ENCODE measurements at places on chromosomes 5 and 9. TPM values are rescaled to one million over a fixed set of nuclear protein-coding genes. Genes with fewer than 3 reads are reported as not detected.

Gene BARHL1
- total RNA-seq = not detected

Gene CARTPT
- not detected for total RNA-seq

Gene TAS2R1
- total RNA-seq = not detected

Gene CKMT2
- 18.9 TPM for total RNA-seq

GRCh38 chr5:100768221-100768620 lies 134.9 kb downstream of the ST8SIA4 start:
- no peak for DNase-seq

DNA sequence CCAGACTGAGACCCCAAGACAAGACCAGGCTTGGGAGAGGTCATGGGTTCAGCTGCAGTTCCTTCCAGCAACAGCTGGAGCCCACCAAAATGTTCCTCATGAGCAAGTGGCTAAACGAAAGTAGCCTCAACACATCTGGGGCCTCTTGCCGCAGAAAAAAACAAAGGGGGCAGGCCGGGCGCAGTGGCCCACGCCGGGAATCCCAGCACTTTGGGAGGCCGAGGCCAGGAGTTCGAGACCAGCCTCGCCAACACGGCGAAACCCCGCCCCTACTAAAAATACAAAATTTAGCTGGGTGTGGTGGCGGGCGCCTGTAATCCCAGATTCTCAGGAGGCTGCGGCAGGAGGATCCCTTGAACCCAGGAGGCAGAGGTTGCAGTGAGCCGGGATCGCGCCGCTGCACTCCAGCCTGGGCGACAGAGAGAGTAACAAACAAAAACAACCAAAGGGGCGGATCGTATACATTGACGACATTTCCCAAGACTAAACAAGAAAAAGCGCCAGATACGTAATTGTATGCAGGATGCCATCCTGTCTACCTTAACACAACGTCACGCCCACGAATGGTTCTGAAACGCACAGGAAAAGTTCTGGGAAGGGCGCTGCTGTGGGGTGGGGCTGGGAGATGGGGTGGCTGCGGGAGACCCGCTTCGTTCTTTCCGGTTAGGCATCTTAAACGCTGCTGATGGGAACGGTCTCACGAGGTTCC lies 1.7 kb downstream of the INPP5E start:
- DNase-seq = no peak

DNA sequence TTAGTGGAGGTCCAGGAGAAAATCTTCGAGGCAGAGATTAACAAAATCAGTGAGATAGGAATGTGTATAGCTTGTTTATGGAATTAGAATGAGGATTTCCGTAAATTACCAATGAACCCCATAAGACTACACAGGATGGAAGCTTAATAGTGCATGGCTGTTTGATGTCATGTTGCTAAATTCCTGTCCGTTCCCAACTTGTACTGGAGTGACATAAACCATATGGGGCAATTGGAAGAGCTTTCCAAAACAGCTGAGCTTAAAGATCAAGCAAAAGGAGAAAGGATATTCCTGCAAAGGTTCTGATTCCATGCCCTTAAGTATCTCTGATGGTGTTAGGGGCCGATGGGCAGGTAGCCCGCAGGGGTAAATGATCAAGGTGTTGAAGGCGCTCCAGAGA lies 17.4 kb downstream of the GLE1 start:
- DNase-seq = no peak

GRCh38 chr5:2912741-2913140 lies 161.3 kb upstream of the IRX2 start:
- peak; percentile 37 for DNase-seq

- DNase-seq = no peak
Observed at GRCh38 chr5:31415960-31416359, 115.9 kb downstream of the DROSHA start.

Gene PCDHGC3
- total RNA-seq = 46.8 TPM

DNA sequence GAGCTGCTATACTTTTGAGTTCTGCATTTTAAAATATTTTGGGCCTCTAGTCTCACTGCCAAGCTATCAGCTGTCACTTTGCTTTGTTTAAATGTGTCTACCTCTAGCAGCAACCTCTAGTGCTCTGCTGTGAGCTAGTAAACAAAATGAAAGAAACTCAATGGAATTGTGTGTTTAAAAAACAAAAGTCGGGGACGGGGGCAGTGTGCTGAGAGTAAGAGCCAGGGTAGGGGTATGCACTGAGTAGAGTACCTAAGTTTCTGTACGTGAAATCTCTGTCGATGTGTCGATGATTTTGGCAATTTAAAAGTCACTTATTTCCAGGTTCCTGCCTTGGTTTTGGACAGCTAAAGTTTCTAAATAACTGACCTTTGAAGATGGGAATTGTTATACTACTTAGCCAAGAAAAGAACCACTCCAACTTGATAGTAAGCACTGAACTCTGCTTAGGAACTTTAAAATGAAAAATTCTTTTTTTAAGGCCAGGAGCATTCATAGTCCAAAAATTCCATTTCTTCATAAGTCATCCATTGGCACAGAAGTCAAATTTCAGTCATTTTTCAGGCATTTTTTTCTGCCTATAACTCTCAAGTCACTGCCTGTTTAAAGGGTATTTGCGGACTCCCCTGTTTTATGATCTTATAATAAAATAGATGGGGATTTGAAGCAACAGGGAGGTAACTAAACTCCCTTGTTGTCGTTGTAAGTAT lies 111.5 kb downstream of the SAXO1 start:
- DNase-seq = no peak

DNA sequence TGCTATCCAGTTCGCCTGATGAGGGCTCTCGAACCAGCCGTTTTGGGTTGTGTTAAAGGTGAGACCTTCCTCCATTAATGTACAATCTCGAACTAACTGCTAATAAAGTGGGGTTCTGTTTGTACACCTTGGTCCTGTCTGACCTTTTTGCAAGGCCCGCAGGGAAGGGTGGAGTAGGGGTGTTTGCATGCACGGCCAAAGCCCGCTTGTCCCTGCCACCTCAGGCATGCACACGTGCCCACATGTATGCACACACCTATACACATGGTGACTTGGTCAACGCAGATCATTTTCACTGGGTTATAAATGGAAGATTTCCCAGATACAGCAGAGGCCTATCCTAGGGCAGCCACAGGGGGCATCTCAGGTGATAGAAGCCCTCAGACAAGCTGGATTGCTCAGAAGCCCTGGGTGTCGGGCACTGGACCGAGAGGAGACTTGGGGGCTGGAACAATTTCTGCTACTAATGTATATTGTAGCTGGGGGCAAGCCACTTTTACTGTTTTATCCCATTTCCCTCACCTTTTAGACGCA lies 50.2 kb downstream of the NDST1 start:
- DNase-seq = no peak

GRCh38 chr5:171707442-171707792 lies 78.2 kb upstream of the SMIM23 start:
- DNase-seq = no peak

Gene PKD2L2
- not detected for total RNA-seq

DNA sequence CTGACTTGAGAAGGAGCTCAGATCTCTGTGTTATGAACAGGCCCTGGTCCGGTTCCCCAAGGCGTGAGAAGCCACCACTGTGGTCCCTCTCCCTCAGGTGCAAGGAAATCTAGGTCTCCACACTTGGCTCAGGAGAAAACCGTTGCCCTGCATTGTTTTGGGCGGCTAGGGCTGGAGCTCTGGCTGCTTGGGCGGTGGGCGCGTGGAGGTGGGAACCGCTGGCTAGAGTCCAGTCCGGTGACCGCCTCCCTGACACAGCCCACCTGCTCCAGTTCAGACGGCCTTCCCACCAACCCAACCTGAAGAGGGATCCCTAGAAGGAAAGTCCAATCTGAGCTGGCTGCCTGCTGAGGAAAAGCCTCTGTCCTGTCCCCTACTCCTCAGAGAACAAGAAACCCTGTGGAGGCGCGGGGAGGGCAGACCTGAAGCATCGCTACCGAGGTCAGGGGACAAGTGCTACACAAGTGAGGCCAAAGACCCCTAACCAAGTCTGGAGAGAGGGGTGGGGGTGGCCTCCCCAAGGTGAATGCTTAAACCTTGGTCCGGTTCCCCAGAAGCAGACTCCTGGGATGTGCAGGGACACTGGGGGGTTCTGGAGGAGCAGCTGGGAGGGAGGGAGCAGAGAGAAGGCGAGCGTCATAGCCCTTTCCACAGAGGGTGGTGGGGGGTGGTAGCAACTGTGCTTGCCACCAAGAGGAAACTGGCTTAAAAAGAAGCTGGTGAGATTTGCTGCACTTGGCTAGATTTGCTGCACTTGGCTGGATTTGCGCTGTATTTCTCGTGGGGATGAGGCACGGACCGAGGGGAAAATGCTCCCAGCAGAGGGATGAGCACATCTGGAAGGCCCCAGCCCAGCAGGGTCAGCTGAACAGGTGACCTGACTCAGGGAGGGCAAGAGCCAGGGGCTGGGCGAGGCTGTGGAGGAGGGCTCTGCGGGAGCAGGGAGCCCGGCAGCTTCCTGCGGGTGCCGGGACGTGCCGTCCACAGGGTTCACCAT lies 65.2 kb downstream of the RAPGEF1 start:
- peak; percentile 87 for DNase-seq

DNA sequence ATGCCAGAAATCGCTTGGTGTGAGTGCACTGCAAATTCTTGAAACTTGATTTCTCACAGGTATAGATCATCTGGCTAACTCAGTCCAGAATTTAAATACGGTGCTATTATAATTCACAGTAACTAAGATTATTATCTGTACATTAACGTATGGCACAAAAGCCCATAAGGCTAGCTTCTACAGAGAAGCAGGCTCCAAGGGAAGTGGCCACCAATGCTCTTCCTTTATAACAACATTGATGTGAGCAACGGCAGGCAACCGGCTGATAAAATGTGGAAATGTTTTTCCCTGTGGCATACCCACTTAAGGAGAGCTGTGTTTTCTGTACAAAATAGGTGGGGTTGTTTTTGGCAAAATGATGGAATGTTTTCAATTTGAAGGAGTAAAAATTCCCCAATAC lies 35.7 kb downstream of the SEMA4D start:
- no peak for DNase-seq

Gene SLC34A1
- not detected for total RNA-seq

Gene SLC36A3
- total RNA-seq = not detected

DNA sequence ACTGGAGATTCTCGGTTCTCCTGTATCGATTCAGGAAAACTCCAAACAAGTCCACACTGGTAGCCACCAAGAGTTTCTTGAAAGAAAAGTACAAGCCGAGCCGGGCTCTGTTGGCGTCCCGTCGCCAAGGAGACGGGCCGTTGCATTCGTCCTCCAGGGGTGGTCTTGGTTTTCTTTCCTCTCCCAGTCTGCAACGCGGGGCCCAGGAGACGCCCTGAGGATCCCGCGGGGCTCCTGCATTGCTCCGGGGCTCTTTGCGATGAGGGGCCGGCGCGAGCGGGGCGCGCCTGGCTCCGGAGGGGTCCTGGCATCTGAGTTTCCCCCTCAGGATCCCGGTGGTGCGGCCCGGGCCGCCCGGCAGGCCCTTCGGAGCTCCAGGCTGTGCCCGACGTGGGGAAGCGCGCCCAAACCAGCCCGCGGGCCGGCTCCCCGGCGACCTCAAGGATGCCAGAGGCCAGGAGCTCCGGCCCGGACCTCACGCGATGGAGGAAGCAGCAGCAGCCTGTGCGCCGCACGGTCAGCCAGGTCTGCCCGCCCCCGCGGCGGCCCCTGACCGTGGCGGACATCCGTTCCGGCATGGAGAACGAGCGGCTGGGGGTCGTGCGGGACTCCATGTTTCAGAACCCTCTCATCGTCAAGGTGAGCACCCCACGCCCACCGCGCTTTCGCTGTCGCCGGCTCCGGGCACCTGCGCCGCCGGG lies at the start of gene CFAP77:
Gene CFAP77 (plus strand): TSS at position 384 of the 701 bp plus-strand sequence. CDS start 61 bp downstream, at position 445.
- DNase-seq = peak; percentile 89

DNA sequence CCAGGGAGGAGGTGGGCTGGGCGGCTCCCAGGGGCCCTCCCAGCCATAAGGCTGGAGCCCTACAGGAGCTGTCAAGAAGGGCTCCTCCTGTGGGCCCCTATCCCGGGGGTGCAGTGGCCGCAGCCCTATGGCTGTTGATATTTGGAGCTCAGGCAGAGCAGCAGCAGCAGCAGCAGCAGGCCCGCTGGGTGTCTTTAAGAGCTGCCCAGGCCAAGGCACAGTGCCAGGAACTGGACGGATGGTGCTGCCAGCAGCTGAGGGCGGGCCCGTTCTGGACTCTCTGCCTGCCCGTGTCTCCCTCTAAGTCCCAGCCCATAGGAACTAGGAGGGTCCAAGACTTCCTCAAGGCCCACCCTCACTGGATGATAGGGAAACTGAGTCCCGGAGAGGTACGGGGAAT lies 3.6 kb downstream of the AK1 start:
- no peak for DNase-seq

Gene PRELID1
- 110 TPM for total RNA-seq

DNA sequence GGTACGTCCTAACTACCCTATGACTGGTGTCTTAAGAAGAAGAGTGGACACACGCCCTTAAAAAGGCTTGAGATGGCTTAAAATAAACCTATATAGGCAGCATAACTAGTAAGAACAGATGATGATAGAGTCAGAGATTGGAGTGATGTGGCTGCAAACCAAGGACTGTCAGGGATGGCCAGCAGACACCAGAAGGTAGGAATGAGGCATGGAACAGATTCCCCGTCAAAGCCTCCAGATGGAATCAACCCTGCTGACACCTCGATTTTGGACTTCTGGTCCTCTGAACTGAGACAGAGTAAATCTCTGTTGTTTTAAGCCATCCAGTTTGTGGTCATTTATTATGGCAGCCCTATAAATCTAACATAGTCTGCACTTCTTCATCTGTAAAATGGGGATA lies 7.4 kb downstream of the TMOD1 start:
- DNase-seq = no peak

DNA sequence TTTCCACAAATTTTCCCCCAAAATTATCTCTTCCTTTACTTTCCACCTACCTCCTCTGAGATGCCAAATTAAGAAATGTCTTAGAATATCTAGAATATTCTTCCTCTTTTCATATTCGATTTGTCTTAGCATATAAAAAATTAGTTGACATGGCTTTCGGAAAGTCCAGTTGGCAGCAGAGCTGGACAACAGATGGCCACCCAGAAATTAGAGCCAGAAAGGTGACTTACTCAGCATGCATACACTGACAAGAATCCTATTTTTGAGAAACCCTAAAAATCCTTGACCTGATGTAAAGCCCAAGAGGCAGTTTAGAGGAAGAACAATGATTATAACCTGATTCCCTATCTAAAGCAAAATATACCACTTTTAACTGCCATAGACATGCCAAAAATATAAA lies 22.0 kb downstream of the TMEM167A start:
- no peak for DNase-seq

DNA sequence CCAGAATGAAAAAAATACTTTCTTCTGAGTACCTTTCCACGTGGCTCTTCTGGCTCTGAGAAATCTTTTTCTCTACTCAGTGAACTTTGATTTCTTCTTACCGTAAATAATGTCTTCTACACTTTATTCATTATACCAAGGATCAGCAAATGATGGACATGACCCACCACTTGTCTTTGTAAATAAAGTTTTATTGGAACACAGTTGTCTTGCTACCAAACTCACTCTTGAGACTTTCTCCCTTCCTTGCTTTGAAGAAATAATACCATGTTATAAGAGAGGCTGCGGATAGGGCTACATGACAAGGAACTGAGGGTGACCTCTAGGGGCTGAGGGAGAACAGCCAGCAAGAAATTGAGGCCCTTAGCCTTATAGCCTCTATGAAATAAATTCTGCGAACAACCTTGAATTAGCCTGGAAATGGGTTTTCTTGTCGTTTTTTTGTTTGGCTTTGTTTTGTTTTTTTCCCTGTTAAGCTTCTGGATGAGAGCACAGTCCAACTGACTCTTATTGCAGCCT lies 212.5 kb downstream of the COMMD10 start:
- DNase-seq = no peak
